A673 (cell line): ENCODE measurements at places on chromosomes 12 and 14.

- DNase-seq, result no peak
Measured at GRCh38 chr14:51072976-51073375, 21.9 kb downstream of the TRIM9 start.

DNA sequence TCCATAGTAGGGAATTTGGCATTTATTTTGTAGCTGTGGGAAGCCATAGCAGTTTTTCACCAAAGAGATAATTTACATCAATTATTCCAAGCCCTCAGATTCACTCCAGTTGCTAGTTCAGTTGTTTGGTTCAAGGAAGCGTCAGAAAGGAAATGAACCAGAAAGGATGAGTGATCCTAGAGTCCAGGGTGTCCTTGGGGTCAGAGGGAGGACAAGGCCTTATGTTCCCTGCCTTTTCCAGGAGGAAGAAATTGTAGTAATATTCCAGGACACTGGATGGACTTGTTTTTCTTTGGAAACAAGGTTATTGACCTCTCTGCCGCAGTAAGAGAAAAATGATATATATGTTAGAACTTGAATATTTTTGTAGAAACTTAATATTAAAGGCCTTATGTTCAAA, 409.5 kb downstream of the RGS6 start:
- DNase-seq, result no peak

- DNase-seq, result no peak
Measured at GRCh38 chr14:75429562-75429961, 1.7 kb downstream of the JDP2 start.

DNA sequence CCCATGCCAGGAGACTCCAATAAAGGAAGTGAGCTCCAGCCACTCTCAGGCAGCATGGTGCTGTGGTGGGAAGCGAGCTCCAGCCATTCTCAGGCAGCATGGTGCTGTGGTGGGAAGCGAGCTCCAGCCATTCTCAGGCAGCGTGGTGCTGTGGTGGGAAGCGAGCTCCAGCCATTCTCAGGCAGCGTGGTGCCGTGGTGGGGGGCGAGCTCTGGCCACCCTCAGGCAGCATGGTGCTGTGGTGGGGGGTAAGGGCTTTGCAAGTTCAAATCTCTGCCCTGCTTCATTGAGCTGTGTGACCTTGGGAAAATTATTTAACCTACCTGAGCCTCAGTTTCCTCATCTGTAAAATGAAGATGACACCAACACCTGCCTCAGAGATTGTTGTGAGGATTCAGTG, 975.1 kb downstream of the BCL11B start:
- no peak for DNase-seq

- DNase-seq, result peak; percentile 37
Measured at GRCh38 chr12:78120866-78121560, 290.3 kb downstream of the NAV3 start.
